Activated CD4-positive, alpha-beta T cell treated with anti-CD3 and anti-CD28 coated beads, Interleukin-2, amount 10 ng/mL, durations not matched to agents 7 days and 5 days (primary cell): ENCODE measurements at places on chromosomes 3 and 15. TPM values are rescaled to one million over a fixed set of nuclear protein-coding genes. Genes with fewer than 3 reads are reported as not detected.

IGF1R gene
- 18.8 TPM for total RNA-seq

DNA sequence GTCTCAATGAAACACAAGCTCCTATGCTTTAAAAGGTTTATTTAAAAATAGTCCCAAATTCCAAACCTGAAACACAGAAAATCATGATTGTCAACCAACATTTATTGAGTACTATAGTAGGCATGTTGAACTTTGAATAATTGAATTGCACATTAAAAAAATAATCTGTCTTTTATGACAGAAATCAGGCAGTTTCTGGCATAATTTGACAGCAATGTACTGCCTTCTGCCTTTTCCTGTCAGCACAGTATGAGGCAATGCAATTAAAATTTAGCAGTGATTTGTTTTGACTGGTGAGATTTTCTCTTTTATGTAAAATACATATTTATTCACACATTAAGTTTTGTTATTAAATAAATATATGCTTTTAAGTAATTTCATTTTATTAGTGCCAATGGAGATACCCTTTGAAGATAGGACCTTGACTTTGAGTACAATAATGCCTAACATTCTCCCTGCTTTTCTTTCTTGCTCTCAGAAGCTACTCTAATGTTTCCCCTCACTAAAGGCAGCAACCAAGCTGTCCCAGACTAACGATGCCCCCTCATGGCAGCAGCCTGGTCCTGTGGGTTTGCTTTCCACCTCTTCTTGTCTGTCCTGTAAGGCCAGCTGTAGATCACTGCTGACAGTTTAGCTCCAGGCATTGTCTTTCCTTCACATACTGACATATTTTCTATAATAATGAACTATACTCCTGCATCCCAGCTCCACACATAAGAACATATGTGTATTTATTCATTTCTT, 346.7 kb downstream of the IL20RB start:
- no peak overlapping the region for H3K27ac ChIP-seq
- H3K4me3 ChIP-seq, result no peak overlapping the region
- H3K27me3 ChIP-seq, result peaks cover 4% of the 10 kb centered on the region
- H3K4me1 ChIP-seq, result no peaks in the 10 kb centered on the region
- DNase-seq, result no peak
- H3K36me3 ChIP-seq, result no peaks in the 10 kb centered on the region

DNA sequence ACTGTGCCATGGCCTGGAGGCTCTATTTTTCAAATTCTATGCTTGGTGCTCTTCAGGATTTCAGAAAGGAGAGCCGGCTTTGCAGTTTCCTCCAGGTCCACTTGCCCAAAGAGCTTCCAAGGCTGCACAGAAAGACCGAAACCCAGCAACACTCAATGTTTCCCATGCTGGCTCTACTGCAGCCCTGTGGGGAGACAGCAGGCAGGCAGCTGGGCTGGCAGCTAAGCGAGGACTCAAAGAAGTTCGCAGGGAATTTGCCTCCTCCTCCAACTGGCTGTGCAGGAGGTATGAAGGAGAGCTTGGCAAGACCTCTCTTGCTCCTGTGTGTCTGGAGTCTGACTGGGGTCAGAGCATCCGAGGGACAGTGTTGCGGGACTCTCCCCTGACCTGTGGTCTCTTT, 17.4 kb upstream of the ITGA11 start:
- H3K27me3 ChIP-seq, result peaks cover 60% of the 10 kb centered on the region
- H3K4me3 ChIP-seq, result no peak overlapping the region
- H3K4me1 ChIP-seq, result no peaks in the 10 kb centered on the region
- DNase-seq, result no peak
- no peak overlapping the region for H3K27ac ChIP-seq

DNA sequence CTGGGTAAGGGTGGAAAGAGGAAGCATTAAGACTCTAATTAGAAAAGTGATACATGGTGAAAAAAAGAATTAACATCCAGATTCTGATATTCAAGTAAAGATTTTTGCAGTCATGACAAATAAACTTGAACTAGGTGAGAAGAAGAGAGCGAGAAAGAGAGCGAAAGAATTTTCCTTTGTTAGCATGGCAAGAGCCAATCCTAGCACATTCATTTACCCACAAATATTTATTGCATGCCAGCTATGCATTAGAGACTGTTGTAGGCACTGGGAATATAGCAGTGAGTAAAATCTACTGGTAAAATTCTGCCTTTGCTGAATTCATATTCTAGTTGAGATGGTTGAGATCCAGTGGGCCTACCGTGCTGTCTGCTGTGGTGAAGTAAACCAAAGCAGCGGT, 177.9 kb upstream of the DPH6 start:
- no peak overlapping the region for H3K4me3 ChIP-seq
- no peak for DNase-seq
- no peak overlapping the region for H3K27ac ChIP-seq
- no peaks in the 10 kb centered on the region for H3K27me3 ChIP-seq

TMCO5A gene
- not detected for total RNA-seq

- DNase-seq, result peak; percentile 9
- no peak overlapping the region for H3K4me3 ChIP-seq
- peaks cover 2% of the 10 kb centered on the region for H3K36me3 ChIP-seq
- H3K27me3 ChIP-seq, result no peaks in the 10 kb centered on the region
- H3K4me1 ChIP-seq, result peaks cover 10% of the 10 kb centered on the region
- H3K27ac ChIP-seq, result no peak overlapping the region
These were observed 12.1 kb downstream of the B3GNT5 start for GRCh38 chr3:183265157-183265642.

FETUB gene
- not detected for total RNA-seq

DNA sequence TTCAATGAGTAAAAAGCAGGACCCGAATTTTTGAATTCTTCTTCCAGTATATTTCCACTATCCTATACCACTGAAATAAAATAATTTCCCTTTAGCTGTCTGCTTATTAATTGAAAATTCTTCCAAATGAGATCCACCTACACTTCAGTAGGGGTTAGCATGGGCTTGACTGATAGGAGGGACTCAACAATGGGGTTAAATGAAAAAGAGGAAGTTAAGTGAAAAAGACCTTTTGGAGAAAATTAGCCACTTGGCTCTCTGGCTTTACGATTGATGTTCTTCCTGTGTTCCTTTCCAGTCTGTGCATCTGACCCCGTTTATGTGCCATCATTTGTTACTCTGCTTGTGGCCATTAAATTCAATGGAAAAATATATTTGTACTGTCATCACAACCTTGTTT, 54.0 kb upstream of the GCNT3 start:
- H3K27me3 ChIP-seq, result peaks cover 8% of the 10 kb centered on the region
- H3K27ac ChIP-seq, result no peak overlapping the region
- H3K36me3 ChIP-seq, result no peaks in the 10 kb centered on the region
- no peak for DNase-seq
- H3K4me3 ChIP-seq, result no peak overlapping the region

MME gene
- total RNA-seq, result not detected

RTP2 gene
- not detected for total RNA-seq

DNA sequence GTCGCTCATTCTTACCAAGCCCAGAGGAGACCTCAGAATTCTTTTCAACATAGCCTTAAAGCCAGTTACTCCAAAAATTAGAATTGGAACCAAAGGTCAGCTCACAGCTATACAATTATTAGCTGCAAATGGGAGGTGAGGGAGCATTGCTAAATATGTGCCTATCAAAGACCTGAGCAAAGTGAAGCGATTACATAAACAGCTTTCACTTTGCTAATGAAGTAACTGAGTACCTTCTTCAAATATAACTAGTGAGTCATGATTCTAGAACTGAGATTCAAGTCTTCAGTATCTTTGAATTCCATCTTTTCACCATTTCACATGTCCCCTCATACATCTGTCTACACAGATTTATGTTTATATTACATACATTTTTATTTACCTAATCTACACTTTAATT, 122.6 kb downstream of the P2RY1 start:
- no peak for DNase-seq
- H3K36me3 ChIP-seq, result no peaks in the 10 kb centered on the region
- no peaks in the 10 kb centered on the region for H3K27me3 ChIP-seq

XCR1 gene
- not detected for total RNA-seq

DNA sequence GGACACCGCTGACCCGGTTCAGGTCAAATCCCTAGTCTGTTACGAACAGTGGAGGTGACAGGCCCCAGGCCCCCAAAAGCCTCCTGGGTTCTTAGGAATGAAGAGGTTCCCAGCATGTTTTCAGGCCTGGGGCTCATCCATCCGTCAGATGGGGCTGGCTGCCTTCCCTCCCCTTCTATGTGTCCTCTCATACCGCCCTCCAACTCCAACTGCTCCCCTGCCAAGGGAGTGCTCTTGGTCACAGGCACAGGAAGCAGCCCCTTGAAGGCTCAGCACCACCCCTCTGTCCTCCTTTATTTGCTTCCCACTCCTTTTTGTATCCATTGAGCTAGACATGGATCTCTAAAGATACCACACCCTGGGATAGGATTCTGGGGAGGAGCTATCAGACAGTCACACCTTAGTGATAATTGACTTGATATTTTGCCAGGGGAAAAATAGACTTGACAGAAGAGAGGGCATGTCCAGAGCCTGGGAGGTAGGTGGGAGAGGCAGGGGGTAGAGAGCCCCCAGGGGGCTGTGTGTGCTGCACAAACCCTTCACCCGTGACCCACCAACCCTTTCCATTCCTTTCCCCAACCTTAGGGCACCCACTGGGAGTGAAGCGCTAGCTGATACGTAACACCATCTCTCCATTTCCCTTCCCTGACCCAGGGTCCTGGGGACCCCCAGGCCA, 10.7 kb upstream of the CSPG4 start:
- no peak for DNase-seq
- H3K27ac ChIP-seq, result no peak overlapping the region
- no peak overlapping the region for H3K4me3 ChIP-seq
- H3K27me3 ChIP-seq, result peaks cover 4% of the 10 kb centered on the region
- no peaks in the 10 kb centered on the region for H3K36me3 ChIP-seq

- H3K27ac ChIP-seq, result no peak overlapping the region
- no peak for DNase-seq
- no peak overlapping the region for H3K4me3 ChIP-seq
- H3K4me1 ChIP-seq, result peaks cover 9% of the 10 kb centered on the region
These were observed 19.3 kb downstream of the SLC51A start for GRCh38 chr3:196235452-196236122.

- H3K27ac ChIP-seq, result no peak overlapping the region
- peaks cover 12% of the 10 kb centered on the region for H3K4me1 ChIP-seq
- no peak for DNase-seq
- no peaks in the 10 kb centered on the region for H3K27me3 ChIP-seq
These were observed 80.9 kb upstream of the RPL32 start for GRCh38 chr3:12922306-12922705.

KNG1 gene
- not detected for total RNA-seq

GOLGA8T gene
- total RNA-seq, result not detected

ADPGK gene
- 91.4 TPM for total RNA-seq

DNA sequence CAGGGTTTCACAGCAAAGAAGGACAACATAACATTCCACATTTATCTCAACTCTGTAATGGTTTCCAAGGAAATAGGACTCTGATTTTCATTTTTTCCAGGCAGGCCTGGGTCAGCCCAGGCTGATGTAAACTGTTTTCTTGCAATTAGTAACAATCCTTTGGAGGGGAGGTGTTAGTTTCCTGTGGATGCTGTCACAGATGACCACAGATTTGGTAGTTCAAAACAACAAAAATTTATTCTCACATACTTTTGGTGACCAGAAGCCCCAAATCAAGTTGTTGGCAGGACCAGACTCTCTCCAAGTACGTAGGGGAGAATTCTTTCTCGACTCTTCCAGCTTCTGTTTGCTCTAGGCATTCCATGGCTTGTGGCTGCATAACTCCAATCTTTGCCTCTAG, 88.0 kb downstream of the EDEM1 start:
- H3K27me3 ChIP-seq, result no peaks in the 10 kb centered on the region
- DNase-seq, result no peak
- H3K27ac ChIP-seq, result no peak overlapping the region
- no peaks in the 10 kb centered on the region for H3K36me3 ChIP-seq
- no peak overlapping the region for H3K4me3 ChIP-seq
- H3K4me1 ChIP-seq, result no peaks in the 10 kb centered on the region

HHLA2 gene
- 3.0 TPM for total RNA-seq

- no peak overlapping the region for H3K27ac ChIP-seq
- no peak for DNase-seq
- no peaks in the 10 kb centered on the region for H3K36me3 ChIP-seq
- no peaks in the 10 kb centered on the region for H3K4me1 ChIP-seq
- H3K27me3 ChIP-seq, result peaks cover 5% of the 10 kb centered on the region
These were observed 68.8 kb upstream of the ATP2B2 start for GRCh38 chr3:10574101-10574620.

GRCh38 chr15:66658044-66658443, 44.0 kb upstream of the SMAD6 start:
- no peaks in the 10 kb centered on the region for H3K36me3 ChIP-seq
- peaks cover 12% of the 10 kb centered on the region for H3K4me1 ChIP-seq
- peaks cover 5% of the 10 kb centered on the region for H3K27me3 ChIP-seq
- no peak overlapping the region for H3K27ac ChIP-seq
- DNase-seq, result no peak
- H3K4me3 ChIP-seq, result no peak overlapping the region

- no peak overlapping the region for H3K4me3 ChIP-seq
- no peak for DNase-seq
- peaks cover 12% of the 10 kb centered on the region for H3K36me3 ChIP-seq
- H3K27me3 ChIP-seq, result no peaks in the 10 kb centered on the region
These were observed 50.0 kb upstream of the RASGRP1 start for GRCh38 chr15:38614621-38615020.

DNA sequence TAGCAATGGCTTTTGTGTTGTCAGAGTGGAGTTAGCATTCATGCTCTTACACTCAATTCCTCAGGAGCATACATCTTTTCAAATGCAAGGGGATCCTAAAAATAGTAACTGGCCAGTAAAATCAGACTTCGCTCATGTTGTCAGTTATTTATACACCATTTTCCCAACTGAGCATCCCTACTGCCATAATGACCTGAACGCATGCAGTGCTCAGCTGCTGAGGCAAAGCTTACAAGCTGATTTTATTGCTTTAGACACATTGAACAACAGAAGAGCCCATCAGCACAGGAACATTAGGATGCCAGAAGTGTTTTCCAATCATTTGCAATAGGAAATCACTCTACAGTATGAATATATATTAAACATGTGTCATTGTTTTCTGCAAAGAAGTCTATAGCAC, 689.7 kb upstream of the BCHE start:
- H3K27ac ChIP-seq, result no peak overlapping the region
- H3K4me3 ChIP-seq, result no peak overlapping the region
- DNase-seq, result no peak
- no peaks in the 10 kb centered on the region for H3K4me1 ChIP-seq
- no peaks in the 10 kb centered on the region for H3K27me3 ChIP-seq

GADL1 gene
- total RNA-seq, result not detected

- H3K36me3 ChIP-seq, result no peaks in the 10 kb centered on the region
- no peaks in the 10 kb centered on the region for H3K4me1 ChIP-seq
- no peak overlapping the region for H3K4me3 ChIP-seq
- H3K27me3 ChIP-seq, result no peaks in the 10 kb centered on the region
- no peak for DNase-seq
- H3K27ac ChIP-seq, result no peak overlapping the region
These were observed 384.4 kb downstream of the RSL24D1 start for GRCh38 chr15:54812383-54812782.

DNA sequence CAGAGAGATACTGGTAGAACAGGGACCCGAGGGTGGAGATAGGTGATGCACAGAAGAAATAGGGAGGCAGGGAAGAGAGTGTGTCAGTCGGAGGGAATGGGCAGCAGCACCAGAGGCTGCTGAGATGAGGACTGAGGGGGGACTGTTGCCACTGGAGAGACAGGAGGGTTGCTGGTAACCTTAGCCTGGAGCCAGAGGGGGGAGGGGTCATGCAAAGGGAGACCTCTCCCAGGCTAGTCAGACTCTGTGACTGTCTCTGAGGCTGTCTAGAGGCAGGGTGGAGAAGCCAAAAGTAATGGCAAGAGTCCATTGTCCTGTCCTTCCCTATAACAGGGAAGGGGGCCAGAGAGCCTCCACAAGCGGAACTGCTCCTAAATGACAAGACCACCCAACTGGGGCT, 2.1 kb upstream of the DLEC1 start:
- peaks cover 46% of the 10 kb centered on the region for H3K4me1 ChIP-seq
- peak overlapping the region; percentile 95 for H3K27ac ChIP-seq
- no peak for DNase-seq
- H3K4me3 ChIP-seq, result no peak overlapping the region
